Activated naive CD8-positive, alpha-beta T cell treated with anti-CD3 and anti-CD28 coated beads, Interleukin-2, amount 10 ng/mL, durations not matched to agents 7 days and 5 days (primary cell): ENCODE measurements at places on chromosomes 4 and X.

- peak; percentile 34 for DNase-seq
Observed at GRCh38 chr4:101345271-101345595, 2.1 kb downstream of the PPP3CA start.

GRCh38 chr4:167177925-167178324 lies 56.4 kb downstream of the SPOCK3 start:
- DNase-seq: no peak

DNA sequence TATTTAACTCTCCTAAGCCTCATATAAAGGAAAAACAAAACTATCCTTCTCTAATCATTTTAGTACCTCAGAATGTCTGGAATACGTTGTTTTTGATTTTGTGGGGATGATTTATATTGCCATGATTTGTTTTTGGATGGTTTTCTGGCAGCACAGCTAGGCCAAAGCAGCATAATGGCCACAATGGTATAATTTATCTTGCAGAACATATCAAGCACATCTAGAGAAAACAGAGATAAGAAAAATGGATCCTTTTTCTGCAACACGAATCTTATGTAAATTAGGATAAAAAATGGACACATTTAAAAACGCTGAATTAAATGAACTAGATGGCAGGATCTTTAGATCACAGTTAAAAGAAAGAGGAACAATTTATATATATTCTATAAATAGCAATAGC lies 269.9 kb upstream of the FAT4 start:
- no peak for DNase-seq

DNA sequence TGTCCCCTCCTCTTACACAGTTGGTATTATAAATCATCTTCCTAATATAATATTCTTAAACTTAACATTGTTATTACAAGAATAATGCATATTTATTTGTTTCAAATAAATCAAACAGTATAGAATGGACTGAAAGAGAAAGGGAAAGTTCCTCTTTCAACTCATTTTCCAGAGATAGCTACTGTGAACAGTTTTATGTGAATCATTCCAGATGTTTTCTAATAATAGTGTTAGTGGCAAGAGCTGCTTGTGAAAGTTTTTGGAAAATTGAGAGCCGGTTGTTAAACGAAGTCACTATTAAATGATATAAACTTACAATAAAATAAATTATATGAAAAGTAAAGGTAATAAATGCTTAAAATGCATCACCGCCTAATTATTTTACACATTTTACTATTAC lies 14.6 kb downstream of the TMSB4X start:
- no peak for DNase-seq

DNA sequence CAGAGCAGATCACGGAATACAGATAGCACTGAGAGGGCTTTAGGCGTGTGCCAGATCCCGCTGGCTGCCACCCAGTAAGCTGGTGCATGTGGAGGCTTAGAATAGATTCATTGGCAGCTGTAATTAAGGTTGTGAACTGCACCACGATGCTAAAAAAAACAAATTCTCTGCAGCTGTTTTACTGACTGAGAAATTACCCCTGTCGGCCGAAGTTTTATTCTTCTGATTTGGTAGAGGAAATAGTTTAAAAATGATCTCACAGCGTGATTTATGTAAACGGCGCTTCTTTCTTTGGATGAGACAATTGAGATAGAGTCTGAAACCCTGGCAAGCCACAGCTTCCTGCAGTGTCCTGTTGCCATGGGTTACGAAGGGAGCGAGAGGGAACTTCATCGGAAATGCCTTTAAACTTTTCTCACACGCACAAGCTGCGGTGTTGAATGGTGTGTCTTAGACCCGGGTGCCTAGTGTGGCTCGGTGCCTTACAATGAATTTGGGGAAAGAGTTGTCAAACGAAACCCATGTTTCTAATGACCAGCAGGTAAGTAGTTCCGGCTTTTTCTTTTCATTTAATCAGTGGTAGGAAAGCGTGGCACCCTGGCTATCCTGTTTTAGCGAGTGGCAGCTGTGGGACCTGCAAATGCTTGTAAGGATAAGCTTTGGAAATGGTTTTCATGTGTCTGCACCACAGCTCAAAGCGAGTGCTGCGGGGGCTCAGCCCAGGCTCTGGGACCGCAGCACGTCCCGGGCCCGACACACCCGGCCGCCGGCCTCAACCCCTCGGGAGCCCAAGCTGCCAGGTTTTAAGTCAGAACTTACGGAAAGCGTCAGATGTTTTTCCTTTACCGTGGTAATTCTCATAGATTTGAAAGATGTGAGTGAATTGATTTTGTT lies 71.7 kb upstream of the HGFAC start:
- no peak for DNase-seq

DNA sequence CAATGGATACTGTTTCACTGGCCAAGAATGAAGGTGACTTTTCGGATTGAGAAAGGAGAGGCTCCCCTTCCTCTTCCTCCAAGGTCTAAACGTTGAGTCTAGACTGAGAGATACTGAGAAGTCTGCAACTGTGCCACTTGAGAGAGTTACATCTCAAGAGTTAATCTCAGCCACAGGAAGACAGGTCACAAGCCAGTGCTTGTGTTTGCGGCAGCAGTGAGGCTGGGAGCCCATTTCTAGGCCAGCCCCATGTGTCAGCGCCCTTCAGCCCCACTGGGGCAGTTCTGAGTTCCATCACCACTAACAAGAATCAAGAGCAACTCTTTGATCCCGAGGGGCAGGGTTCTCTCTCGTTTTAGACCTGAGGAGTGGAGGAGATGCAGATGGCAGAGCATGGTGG lies 7.3 kb upstream of the SEC24D start:
- DNase-seq: no peak

- DNase-seq: no peak
Observed at GRCh38 chr4:142901166-142901662, 55.1 kb upstream of the INPP4B start.

GRCh38 chrX:54067766-54068165 lies 23.5 kb upstream of the PHF8 start:
- DNase-seq: no peak
